CD4-positive, alpha-beta memory T cell (primary cell): ENCODE measurements at places on chromosomes 13 and 19.

- no peak overlapping the region for H3K4me3 ChIP-seq
- H3K27me3 ChIP-seq = no peaks in the 10 kb centered on the region
- no peak for DNase-seq
- no peak overlapping the region for H3K27ac ChIP-seq
- H3K4me1 ChIP-seq = no peaks in the 10 kb centered on the region
Measured at GRCh38 chr19:28793391-28794168, 419.4 kb downstream of the UQCRFS1 start.

GRCh38 chr19:35657904-35658700, 8.2 kb upstream of the UPK1A start:
- DNase-seq = no peak
- peaks cover 42% of the 10 kb centered on the region for H3K36me3 ChIP-seq
- H3K4me3 ChIP-seq = no peak overlapping the region
- H3K27ac ChIP-seq = no peak overlapping the region
- no peaks in the 10 kb centered on the region for H3K27me3 ChIP-seq

GRCh38 chr13:27016875-27017274, 154.7 kb downstream of the USP12 start:
- no peaks in the 10 kb centered on the region for H3K36me3 ChIP-seq
- H3K4me1 ChIP-seq = no peaks in the 10 kb centered on the region
- H3K27me3 ChIP-seq = no peaks in the 10 kb centered on the region
- no peak overlapping the region for H3K4me3 ChIP-seq
- DNase-seq = no peak
- no peak overlapping the region for H3K27ac ChIP-seq

GRCh38 chr19:50843701-50844221, 10.4 kb upstream of the KLK15 start:
- no peak overlapping the region for H3K27ac ChIP-seq
- H3K4me1 ChIP-seq = no peaks in the 10 kb centered on the region
- no peaks in the 10 kb centered on the region for H3K36me3 ChIP-seq
- no peak overlapping the region for H3K4me3 ChIP-seq
- no peak for DNase-seq

DNA sequence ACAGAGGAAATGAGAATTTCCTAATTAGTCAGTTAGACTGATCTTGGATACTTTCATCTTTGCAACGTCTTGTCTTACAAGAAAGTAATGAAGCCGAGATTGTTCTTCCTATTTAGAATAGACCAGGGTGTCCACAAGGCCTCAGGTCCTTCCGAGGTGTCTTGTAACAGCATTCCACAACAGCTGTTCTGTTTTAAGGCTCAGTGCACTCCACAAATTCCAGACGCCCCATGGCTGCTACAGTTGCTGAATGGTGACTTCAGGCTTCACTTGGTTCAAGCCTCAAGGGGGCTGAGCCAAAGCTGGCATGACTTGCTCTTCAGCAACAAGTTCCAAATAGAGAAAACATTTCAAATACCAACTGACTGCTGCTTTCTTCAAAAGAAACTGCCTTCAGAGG, 143.4 kb downstream of the SHISA2 start:
- H3K27me3 ChIP-seq = no peaks in the 10 kb centered on the region
- no peak for DNase-seq
- peaks cover 33% of the 10 kb centered on the region for H3K4me1 ChIP-seq
- no peak overlapping the region for H3K4me3 ChIP-seq
- no peak overlapping the region for H3K27ac ChIP-seq

DNA sequence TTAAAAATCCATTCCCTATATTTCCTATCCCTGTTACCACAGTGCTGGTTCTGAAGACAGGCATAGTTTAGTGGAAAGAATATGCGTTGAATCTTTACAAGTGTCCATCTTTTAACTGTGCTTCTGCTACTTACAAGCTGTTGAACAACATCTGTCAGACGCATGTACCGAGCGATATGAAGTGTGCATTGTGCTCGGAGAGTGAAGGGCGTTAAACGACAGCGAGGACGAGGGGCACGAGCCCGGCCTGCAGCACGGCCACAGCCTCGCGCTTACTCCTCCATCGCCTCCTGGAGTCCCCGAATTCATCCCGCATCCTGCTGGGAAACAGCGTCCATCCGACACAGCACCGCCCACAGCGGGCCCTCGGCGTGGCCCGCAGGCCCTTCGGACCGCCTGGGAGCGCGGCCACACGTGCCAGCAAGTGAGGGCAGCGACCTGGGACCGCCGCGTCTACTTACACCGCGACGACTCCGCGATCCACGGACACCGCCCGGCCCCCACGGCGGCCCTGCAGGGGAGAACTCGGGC, 514 bp downstream of the PCID2 start:
- no peak for DNase-seq
- H3K27me3 ChIP-seq = no peaks in the 10 kb centered on the region
- H3K4me1 ChIP-seq = peaks cover 78% of the 10 kb centered on the region
- H3K36me3 ChIP-seq = peaks cover 9% of the 10 kb centered on the region
- H3K27ac ChIP-seq = peak overlapping the region; percentile 89

- no peak overlapping the region for H3K4me3 ChIP-seq
- no peak for DNase-seq
- H3K4me1 ChIP-seq = peaks cover 93% of the 10 kb centered on the region
- no peaks in the 10 kb centered on the region for H3K36me3 ChIP-seq
- peak overlapping the region; percentile 9 for H3K27ac ChIP-seq
- no peaks in the 10 kb centered on the region for H3K27me3 ChIP-seq
Measured at GRCh38 chr19:38663957-38664502, 16.6 kb downstream of the ACTN4 start.

DNA sequence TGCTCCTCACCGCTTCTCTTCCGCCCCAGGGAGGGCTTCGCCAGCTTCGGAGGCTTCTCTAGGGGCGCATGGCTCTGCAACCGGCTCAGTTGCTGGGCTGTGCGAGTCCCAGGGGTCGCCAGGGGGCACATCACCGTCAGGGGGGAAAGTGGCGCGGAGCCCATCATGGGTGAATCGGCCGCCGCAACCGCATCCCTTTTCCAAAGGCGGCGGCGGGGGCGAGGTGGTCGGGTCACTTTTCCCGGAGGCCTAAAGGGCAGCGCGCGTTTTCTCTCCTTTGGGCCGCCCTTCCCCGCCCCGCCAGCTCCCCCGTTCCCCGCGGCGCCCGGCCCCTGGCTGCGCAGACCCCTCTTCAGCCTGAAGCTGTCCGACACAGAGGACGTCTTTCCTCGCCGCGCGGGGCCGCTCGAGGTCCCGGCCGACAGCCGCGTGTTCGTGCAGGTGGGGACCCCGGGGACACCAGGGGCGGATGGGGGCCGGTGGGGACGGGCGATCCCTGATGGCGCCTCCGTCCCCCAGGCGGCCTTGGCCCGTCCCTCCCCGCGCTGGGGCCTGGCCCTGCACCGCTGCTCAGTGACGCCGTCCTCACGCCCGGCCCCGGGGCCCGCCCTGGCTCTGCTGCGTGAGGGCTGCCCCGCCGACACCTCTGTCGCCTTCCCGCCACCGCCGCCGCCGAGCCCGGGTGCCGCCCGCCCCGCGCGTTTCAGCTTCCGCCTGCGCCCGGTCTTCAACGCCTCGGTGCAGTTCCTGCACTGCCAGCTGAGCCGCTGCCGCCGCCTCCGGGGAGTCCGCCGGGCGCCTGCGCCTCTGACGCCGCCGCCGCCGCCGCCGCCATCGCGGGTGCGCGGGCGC, 1.7 kb downstream of the TGFBR3L start:
- H3K27me3 ChIP-seq = peaks cover 13% of the 10 kb centered on the region
- H3K4me3 ChIP-seq = peak overlapping the region; percentile 36
- peak; percentile 58 for DNase-seq
- peaks cover 42% of the 10 kb centered on the region for H3K4me1 ChIP-seq
- no peaks in the 10 kb centered on the region for H3K36me3 ChIP-seq
- no peak overlapping the region for H3K27ac ChIP-seq

- H3K4me1 ChIP-seq = no peaks in the 10 kb centered on the region
- DNase-seq = no peak
- H3K27ac ChIP-seq = no peak overlapping the region
- no peaks in the 10 kb centered on the region for H3K36me3 ChIP-seq
Measured at GRCh38 chr13:77521595-77522367, 13.7 kb upstream of the SCEL start.

DNA sequence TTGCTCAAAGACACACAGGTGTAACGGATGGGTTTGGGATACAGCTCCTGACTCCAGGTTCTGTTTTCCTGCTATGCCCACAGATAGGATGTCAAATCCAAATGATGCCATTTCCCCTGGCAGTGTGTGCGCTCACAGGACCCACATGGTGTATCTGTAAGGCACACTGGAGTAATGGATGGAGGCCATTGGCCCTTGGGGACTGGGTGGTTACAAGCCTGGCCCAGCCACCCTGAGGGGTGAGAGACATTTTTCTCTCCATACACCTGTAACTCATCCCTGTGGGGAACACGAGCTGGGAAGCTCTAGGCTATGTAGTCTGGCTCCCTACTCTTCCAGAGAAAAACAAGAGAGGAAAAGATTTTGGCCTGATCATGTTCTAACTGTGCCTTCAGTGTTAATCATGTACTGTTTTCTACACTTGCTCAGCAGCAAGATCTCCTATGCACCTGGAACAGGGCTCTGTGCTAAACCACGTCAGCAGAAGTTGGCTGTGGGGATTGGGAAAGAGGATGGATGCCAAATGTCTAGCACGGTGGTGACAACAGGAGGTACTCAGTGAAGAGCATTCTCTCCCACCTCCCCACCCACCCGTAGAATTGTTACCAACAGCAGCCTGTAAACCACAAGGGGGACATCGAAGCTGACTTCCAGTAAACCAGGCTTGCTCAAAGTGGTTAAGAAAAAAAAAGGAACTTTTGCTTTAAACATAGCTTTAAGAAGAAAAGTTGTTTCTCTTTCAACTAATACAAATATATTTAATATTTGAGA, 237.0 kb downstream of the LACC1 start:
- no peaks in the 10 kb centered on the region for H3K27me3 ChIP-seq
- peaks cover 12% of the 10 kb centered on the region for H3K4me1 ChIP-seq
- H3K36me3 ChIP-seq = no peaks in the 10 kb centered on the region

- no peaks in the 10 kb centered on the region for H3K4me1 ChIP-seq
- H3K27me3 ChIP-seq = no peaks in the 10 kb centered on the region
- no peaks in the 10 kb centered on the region for H3K36me3 ChIP-seq
- no peak overlapping the region for H3K27ac ChIP-seq
Measured at GRCh38 chr13:76048131-76048530, 412.0 kb downstream of the LMO7 start.

DNA sequence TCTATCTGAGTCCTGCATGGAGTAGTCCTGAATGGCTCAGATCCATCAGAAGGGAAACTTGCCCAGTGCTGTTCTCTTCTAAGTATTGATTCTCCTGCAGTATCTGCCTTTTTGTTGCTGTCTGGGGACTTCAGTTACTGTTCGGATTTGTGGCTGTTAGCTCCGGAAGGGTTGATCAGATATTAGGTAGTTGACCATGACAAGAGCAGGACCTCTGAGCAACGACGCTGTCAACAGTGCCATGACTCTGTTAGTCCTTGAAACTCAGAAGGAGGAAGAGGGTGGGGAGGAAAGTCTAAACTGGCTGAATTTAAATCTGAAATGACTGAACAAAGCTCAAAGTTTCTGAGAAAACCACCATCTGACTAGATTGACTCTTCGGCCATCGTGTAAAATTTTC, 42.2 kb downstream of the CCNE1 start:
- H3K36me3 ChIP-seq = no peaks in the 10 kb centered on the region
- no peak overlapping the region for H3K27ac ChIP-seq
- H3K4me1 ChIP-seq = no peaks in the 10 kb centered on the region

DNA sequence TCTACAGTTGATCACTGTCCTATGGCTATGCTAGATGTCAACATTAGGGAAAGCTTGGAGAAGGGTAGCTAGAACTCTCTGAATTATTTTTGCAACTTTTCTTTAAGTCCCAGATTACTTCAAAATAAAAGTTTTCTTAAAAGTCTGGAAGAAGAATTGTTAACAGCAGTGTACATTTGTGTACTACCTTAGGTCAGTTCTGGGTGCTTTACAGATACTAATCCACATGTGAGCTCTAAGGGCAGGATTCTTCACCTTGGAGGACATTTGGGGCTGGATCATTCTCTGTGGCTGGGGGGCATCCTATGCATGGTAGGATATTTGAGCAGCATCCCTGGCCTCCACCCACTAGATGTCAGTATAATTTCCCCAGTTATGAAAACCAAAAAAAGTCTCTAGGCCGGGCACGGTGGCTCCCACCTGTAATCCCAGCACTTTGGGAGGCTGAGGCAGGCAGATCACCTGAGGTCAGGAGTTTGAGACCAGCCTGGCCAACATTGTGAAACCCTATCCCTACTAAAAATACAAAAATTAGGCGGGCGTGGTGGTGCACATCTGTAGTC, 2.8 kb downstream of the BRME1 start:
- H3K4me1 ChIP-seq = peaks cover 15% of the 10 kb centered on the region
- peak; percentile 37 for DNase-seq
- H3K4me3 ChIP-seq = no peak overlapping the region
- no peaks in the 10 kb centered on the region for H3K36me3 ChIP-seq
- H3K27me3 ChIP-seq = no peaks in the 10 kb centered on the region

- no peak overlapping the region for H3K4me3 ChIP-seq
- H3K4me1 ChIP-seq = no peaks in the 10 kb centered on the region
- no peaks in the 10 kb centered on the region for H3K27me3 ChIP-seq
Measured at GRCh38 chr13:49877629-49878218, 58.4 kb downstream of the SPRYD7 start.

- H3K27me3 ChIP-seq = no peaks in the 10 kb centered on the region
- no peak overlapping the region for H3K27ac ChIP-seq
- peaks cover 42% of the 10 kb centered on the region for H3K36me3 ChIP-seq
- H3K4me3 ChIP-seq = no peak overlapping the region
Measured at GRCh38 chr13:20057214-20057613, 98.7 kb downstream of the ZMYM2 start.

- peak overlapping the region; percentile 90 for H3K27ac ChIP-seq
- H3K27me3 ChIP-seq = no peaks in the 10 kb centered on the region
- peaks cover 60% of the 10 kb centered on the region for H3K4me1 ChIP-seq
- H3K36me3 ChIP-seq = no peaks in the 10 kb centered on the region
Measured at GRCh38 chr19:15330801-15331418, 1.4 kb downstream of the BRD4 start.

- DNase-seq = no peak
- H3K27ac ChIP-seq = no peak overlapping the region
- no peak overlapping the region for H3K4me3 ChIP-seq
- H3K36me3 ChIP-seq = no peaks in the 10 kb centered on the region
- no peaks in the 10 kb centered on the region for H3K4me1 ChIP-seq
Measured at GRCh38 chr13:47291107-47291656, 394.3 kb upstream of the HTR2A start.

DNA sequence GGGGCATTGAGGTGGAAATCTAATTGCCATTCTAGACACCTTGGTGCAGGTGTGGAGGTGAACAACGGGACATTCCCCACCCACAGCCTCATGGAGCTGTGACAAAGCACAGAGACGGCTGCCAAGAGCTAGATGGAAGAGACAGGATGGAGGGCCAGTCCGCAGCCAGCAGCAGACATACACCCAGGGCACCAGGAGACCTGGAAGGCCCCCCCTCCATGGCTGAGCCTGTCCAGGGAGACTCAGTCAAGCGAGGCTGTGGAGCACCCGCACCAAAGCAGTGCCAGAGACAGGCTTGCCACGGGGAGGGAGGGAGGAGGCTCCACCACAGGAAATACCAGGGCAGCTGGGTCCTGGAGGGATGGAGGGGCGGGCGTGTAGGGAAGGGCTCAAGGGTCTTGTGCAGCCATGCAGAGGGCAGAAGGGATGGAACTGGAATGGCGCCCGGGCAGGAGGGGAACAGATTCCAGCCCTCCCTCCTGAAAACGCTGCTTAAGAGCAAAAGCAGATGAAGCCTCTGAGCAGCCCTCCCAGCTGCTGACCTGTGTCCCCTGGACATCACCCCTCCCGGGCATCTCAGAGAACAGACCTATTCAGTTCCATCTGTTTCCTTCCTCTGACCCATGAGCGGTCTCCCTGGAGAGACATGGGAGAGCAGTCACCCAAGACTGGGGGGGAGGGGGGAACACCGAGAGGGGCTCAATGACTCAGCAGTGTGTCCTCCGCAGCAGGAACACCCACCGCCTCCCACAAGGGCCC, 14.4 kb downstream of the EPS15L1 start:
- peaks cover 19% of the 10 kb centered on the region for H3K4me1 ChIP-seq
- no peaks in the 10 kb centered on the region for H3K36me3 ChIP-seq
- no peak for DNase-seq
- H3K4me3 ChIP-seq = no peak overlapping the region
- H3K27me3 ChIP-seq = no peaks in the 10 kb centered on the region
